ENCODE measurements at places on chromosomes 12 and 14.

GRCh38 chr12:62783881-62784280 is 151.1 kb downstream of the PPM1H start:
- no peak for DNase-seq

DNA sequence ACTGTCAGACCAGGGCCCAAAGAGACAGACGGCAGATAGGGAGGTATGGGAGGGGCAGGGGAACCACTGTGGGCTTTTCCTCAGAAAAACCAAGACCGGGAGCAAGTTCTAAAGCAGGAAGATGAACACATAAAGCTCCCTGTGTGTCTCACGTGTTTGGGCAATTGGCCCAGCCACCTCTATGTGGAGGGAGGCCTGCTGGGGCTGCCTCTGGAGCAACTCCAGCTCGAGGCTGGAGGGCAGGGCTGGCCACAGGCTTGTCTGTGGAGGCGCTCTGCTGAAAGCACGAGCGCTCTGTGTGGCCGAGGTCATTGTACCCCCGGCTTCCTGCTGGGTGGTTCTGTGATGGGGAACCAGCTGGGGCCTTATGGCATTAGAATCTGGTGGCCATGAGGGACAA is 36.4 kb downstream of the TRAFD1 start:
- no peak for DNase-seq

GRCh38 chr12:124125203-124125871 is 152.3 kb downstream of the ZNF664 start:
- no peak for DNase-seq

GRCh38 chr12:118714500-118714899 is 266.8 kb upstream of the SRRM4 start:
- DNase-seq: no peak

- DNase-seq: no peak
Observed at GRCh38 chr14:76430017-76430416, 54.1 kb downstream of the ESRRB start.

- no peak for DNase-seq
Observed at GRCh38 chr12:111152561-111152960, 216.3 kb downstream of the PHETA1 start.

GRCh38 chr14:44108601-44109000 is 398.5 kb downstream of the FSCB start:
- DNase-seq: no peak

- no peak for DNase-seq
Observed at GRCh38 chr12:123044351-123044750, 63.9 kb downstream of the ARL6IP4 start.

- no peak for DNase-seq
Observed at GRCh38 chr12:44819884-44820283, 56.2 kb downstream of the NELL2 start.

- no peak for DNase-seq
Observed at GRCh38 chr14:99678198-99678597, 5.9 kb upstream of the CYP46A1 start.

DNA sequence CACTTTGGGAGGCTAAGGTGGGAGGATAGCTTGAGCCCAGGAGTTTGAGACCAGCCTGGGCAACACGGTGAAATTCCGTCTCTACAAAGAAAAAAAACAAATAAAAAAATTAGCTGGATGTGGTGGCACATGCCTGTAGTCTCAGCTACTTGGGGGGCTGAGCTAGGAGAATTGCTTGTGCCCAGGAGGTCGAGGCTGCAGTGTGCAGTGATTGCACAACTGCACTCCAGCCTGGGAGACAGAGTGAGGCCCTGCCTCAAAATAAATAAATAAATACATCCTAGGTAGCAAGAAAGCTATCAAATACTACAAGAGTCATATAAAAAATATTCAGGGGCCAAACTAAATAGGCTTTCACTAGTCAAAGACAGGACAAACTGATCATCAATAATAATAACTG is 6.2 kb downstream of the KLHL28 start:
- DNase-seq: no peak

- no peak for DNase-seq
Observed at GRCh38 chr12:94174576-94174975, 26.2 kb downstream of the PLXNC1 start.

GRCh38 chr14:35898217-35898775 is 72.2 kb downstream of the BRMS1L start:
- no peak for DNase-seq

DNA sequence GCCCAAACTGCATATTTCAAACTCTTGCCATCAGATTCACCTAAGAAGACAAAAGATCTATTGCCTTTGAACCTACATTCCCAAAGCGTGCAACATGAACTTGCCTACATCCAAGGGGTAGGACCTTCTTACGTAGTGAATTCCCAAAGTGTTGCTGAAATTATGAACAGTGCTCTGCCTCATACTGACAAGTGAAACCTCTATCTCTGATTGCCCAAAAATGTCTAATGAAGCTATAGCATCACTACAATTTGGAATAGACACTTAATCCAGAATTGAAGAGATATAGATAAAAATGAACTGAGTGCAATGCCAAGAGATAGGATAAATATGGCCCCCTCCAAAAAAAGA is 31.1 kb downstream of the CLEC2D start:
- no peak for DNase-seq

DNA sequence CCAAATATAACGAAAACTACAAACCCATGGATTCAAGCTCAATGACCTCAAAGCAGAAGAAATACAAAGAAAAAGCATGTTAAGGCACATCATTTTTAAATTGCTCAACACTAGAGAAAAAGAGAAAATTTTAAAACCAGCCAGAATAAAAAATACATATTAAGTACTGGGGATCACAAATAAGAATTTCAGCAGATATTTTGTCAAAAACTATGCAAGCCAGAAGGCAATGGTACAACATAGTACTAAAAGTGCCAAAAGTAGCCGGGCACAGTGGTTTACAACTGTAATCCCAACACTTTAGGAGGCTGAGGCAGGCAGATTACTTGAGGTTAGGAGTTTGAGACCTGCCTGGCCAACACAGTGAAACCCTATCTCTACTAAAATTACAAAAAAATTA is 10.2 kb downstream of the SGPP1 start:
- no peak for DNase-seq

GRCh38 chr12:9906873-9907272 is 25.3 kb downstream of the CLEC2A start:
- DNase-seq: no peak

All from stromal cell of bone marrow (primary cell).